Foreskin fibroblast (primary cell): ENCODE measurements at places on chromosomes 6 and 20.

DNA sequence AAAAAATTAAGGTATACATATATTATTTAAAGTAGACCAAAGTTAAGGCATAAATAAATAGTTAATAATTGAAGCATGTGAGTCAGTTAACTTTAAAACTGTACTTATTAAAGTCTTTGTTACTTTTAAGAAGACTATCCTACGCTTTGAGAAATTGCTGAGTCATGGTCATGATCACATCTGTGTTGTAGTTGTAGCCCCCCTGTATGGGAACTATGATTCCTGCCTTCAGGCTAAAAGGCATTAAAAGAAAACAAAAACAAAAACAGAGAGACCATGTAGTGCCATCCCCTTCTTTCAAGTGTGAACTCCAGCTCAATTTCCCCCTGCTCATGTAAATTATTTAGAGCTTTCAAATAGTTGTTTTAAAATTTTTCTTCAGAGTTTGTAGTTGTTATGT lies 123.4 kb downstream of the FLRT3 start:
- no peak for DNase-seq

GRCh38 chr20:24445510-24446170 lies 23.8 kb upstream of the SYNDIG1 start:
- DNase-seq = no peak

DNA sequence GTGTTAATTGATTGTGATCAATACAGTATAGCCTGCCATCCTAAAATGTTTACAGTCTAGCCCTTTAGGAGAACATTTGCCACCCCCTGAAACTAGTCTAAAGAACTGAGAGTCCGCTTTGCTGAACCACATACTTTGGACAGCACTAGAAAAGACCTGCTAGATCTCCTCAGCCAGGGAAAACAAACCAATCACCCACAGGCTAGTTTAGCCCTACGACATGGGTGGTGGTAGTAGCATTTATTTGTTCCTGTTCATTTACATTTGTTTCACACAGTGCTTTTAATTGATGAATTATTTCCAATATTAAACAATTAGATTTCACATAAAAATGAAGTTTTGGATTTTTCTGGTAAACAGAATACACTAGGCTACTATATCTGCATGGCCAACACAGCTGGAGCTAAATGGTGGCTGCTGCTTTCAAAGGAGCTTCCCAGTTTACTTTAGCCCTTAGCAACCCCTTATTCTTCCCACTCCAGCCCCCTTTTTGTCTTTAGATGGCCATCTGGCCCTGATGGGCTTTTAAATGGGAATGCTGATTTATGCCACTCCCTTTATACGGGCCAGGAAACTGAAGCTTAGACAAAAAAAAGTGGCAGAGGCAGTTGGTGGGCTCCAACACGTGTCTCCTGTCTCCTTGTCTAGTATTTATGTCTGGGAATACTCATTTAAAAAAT lies 72.4 kb downstream of the ADGRG6 start:
- no peak for DNase-seq

GRCh38 chr6:12270551-12271230 lies 19.5 kb upstream of the EDN1 start:
- no peak for DNase-seq

DNA sequence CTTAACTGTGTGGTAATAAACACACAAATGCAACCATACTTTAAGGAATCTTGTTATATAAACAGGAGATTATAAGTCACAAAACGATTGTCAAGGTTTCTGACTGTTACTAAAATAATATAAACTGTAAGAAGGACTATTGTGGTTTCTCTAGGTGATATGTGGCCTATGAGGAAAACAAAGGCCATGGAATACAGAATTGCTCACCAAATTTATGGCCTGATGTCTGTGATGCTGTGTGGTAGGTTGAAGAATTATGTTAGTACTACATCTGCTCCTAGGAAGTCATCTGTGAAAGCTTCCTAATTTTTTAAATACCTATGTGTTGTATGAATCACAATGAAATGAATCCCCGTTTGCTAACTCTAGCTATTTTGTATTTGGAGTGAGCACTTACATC lies 875.4 kb upstream of the MAP3K7 start:
- no peak for DNase-seq
